ENCODE measurements at places on chromosomes 5 and 9.
A peak's percentile ranks its signal among the peaks of the same experiment; 100 is the strongest.

DNA sequence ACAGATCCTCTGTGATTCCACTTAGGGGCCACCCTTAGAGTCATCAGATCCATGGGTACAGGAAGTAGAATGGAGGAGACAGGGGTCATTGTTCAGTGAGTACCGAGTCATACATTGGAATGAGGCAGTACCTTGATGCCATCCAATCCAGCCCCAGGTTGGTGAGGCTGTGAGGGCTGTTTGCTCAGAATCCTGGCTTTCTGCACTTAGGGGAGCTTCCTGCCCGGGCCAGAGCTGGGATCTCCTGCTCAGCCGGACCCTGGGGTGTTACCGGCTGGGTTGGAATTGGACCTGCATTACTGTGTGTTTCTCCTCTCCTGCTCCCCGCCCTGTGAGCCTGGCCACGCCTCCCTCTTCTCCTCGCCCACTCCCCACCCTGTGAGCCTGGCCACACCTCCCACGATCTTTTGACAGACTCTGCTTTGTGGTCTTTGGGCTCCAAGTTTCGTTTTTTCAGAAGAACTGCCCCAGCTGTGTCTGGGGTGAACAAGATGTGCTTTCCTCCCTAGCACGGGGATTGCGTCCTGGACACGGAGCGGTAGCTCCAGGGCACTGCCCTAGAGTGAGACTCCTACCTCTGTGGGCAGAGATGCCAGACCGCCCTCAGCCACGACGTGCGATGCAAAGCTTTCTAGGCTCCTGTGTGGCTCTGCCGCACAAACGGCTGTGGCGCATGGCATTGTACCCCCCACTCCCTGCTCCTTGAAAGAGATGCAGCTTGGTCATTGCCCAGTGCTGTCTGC lies 15.4 kb downstream of the TRAF2 start:
- peak; percentile 85 for DNase-seq

DNA sequence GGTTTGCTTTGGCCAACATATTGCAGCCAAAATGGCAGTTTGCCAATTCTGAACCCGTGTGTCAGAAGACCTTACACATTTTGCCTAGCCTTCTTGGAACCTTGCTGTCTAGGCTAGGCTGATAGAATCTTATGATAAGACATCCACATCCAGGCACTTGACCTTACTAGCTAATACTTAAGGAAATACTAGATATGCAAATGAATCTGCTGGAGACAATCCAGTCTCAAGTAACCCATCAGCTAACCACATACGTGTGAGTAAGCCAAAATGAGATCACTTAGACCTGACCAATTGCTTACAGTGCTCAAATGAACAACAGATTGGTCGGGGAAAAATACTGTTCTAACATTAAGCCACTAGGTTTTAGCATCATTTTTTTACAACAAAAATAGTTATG lies 1504.6 kb upstream of the CDH9 start:
- no peak for DNase-seq

GRCh38 chr9:126398403-126399058 lies 71.9 kb downstream of the MVB12B start:
- DNase-seq: peak; percentile 67

DNA sequence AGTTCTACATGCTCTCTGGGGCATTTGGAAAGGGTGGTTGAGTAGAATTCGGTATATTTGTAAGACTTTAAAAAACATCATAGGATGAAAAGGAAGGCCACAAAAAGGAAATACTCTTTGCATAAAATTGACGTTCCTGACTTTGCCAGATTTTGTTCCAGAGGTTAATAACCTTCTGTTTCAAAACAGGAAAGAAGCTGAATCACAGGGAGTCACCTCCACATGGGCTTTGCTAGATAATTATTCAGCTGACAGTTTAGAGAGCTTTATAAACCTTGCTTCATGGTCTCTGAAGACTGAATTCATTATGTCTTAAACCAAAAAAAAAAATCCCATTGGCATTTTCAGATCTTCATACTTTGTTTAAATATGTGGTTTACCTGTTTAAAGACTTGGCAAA lies 203.7 kb downstream of the SEMA6A start:
- no peak for DNase-seq

- no peak for DNase-seq
Measured at GRCh38 chr5:134275822-134276221, 49.9 kb upstream of the PPP2CA start.

GRCh38 chr5:141504216-141504615 lies 15.3 kb downstream of the PCDHGC5 start:
- DNase-seq: no peak
